ENCODE measurements at places on chromosomes 6 and 20.

GRCh38 chr6:128914051-128914450, 31.1 kb downstream of the LAMA2 start:
- DNase-seq: no peak

- DNase-seq: peak; percentile 92
These were observed 134.8 kb downstream of the TAF4 start for GRCh38 chr20:61930776-61931475.

DNA sequence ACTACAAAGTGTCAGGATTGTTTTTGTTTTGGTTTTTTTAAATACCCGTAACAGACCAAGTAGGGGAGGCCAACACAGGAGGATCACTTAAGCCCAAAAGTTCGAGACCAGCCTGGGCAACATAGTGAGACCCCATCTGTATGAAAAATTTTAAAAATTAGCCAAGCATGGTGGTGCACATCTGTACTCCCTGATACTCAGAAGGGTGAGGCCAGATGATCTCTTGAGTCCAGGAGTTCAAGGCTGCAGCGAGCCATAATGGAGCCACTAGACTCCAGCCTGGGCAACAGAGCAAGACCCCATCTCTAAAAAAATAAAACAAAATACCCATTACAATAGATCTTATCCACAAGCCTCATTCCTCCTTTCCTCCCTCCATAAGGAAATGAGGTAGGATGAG, 28.7 kb upstream of the TM9SF4 start:
- no peak for DNase-seq

GRCh38 chr20:37381621-37382471, 35.9 kb downstream of the SRC start:
- no peak for DNase-seq

DNA sequence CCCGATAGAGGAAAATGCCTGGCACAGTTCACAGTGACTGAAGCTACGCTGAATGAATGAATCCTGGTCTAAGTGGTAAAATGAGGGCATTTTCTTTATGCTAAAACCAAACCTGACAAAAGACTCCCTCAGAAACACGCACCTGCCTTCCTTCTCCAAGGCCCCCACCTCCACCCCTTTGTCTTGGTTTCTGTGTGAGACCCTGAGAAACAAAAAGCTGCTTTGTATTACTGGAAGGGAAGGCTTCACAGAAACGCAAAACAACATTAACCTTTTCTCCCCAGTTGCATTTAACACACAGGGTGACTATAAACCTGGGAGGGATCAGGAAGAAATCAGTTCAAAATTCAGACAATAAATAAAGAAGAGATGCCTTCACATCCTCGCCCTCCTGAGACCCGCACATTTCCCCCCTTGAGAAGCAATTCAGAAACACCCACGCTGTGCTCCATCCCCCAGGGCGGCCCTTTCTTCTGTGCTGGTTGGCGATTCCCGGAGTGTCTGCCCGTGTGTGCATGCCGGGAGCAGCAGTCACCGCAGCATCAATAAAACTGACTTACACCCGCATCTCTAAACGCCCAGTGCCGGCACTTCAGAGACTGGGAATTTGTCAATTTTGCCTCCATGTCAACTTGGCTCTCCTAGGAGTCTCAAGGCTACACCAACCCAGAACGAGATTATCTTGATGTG, 67.2 kb upstream of the TRAF3IP2 start:
- no peak for DNase-seq
